ENCODE measurements at places on chromosomes 13 and 19. TPM values are rescaled to one million over a fixed set of nuclear protein-coding genes. Genes with fewer than 3 reads are reported as not detected.

CBARP gene
- 3.0 TPM for total RNA-seq

GRCh38 chr13:39600766-39601165 lies 2.2 kb downstream of the LHFPL6 start:
- H3K27me3 ChIP-seq = no peaks in the 10 kb centered on the region
- H3K36me3 ChIP-seq = no peaks in the 10 kb centered on the region
- no peaks in the 10 kb centered on the region for H3K4me1 ChIP-seq
- peak overlapping the region; percentile 85 for H3K4me3 ChIP-seq
- peak; percentile 53 for DNase-seq

DNA sequence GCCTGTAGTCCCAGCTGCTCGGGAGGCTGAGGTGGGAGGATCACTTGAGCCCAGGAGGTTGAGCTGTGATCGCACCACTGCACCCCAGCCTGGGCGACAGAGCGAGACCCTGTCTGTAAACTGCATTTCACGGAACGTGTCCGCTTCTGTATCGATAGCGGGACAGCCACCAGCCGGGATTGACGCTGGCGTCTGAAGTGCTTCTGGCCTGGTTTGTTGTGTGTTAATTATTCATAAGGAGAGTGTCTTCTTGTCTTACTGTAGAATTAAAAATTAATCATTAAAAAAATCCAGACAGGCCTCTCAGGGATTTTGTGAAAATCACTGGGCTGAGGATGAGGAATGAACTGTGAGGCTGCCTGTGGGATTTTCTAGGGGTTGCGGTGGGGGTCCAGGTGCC lies 16.2 kb upstream of the MISP start:
- no peaks in the 10 kb centered on the region for H3K27me3 ChIP-seq
- H3K4me1 ChIP-seq = no peaks in the 10 kb centered on the region
- H3K4me3 ChIP-seq = no peak overlapping the region

GRCh38 chr13:31009166-31009565 lies 76.7 kb downstream of the TEX26 start:
- DNase-seq = no peak
- H3K36me3 ChIP-seq = no peaks in the 10 kb centered on the region
- H3K27ac ChIP-seq = no peak overlapping the region
- H3K4me1 ChIP-seq = no peaks in the 10 kb centered on the region
- H3K4me3 ChIP-seq = no peak overlapping the region
